ENCODE measurements at places on chromosomes 4 and X.
A peak's percentile ranks its signal among the peaks of the same experiment; 100 is the strongest.

DNA sequence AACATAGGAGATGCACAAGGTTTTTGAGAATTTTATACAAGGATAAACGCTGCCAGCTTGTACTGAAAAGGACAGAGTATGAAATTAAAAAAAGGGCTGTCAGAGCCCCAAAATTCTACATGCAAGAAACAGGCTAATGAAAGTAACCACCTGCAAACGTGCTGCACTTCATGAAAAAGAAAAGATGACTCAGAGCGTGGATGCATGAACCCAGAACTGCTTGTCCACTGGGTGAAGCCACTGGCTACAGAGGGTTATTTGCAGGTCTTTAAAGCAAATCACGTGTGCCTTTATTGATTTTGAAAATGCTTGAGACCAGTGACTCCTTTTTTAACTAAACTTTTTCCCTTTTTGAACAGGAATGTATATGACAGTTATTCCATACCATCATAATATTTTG is 25.3 kb upstream of the FRMD7 start:
- no peak for DNase-seq

GRCh38 chrX:70476934-70477733 is 32.5 kb downstream of the DLG3 start:
- DNase-seq: peak; percentile 56

DNA sequence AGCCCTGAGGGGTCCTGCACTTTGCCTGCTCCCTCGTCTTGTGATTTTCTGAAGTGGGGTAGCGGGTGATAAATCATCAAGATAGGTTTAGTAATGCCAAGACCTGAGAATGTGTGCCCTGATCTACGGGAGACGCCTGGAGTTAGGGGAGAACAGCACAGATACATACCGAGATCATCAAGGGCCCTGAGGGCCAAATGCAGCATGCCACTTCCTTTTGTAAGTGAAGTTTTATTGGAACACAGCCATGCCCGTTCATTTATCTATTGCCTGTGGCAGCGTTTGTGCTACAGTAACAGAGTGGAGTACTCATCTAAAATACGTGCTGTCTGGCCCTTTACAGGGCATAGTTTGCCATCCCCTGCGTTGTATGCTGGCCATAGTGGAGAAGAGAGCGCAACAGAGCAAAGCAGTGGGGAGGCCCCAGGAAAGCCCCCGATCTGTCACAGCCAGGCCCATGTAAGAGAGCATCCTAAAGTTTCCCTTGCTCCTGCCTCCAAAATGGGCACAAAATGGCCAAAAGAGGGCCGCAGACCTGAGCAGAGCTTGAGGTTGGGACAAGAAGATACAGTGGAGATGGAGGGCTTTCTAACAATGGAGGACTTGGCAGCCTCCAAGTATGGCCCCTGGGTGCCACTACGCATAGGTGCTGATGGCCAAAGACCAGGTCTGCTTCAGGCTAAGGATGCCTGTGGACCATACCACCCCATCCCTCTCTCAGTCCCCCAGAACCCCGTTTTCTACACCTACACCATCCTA is 167.0 kb downstream of the SMIM20 start:
- no peak for DNase-seq

- peak; percentile 38 for DNase-seq
These were observed 518 bp downstream of the ARMCX1 start for GRCh38 chrX:101550751-101551379.

GRCh38 chr4:48877827-48878535 is 28.6 kb downstream of the OCIAD2 start:
- DNase-seq: no peak

DNA sequence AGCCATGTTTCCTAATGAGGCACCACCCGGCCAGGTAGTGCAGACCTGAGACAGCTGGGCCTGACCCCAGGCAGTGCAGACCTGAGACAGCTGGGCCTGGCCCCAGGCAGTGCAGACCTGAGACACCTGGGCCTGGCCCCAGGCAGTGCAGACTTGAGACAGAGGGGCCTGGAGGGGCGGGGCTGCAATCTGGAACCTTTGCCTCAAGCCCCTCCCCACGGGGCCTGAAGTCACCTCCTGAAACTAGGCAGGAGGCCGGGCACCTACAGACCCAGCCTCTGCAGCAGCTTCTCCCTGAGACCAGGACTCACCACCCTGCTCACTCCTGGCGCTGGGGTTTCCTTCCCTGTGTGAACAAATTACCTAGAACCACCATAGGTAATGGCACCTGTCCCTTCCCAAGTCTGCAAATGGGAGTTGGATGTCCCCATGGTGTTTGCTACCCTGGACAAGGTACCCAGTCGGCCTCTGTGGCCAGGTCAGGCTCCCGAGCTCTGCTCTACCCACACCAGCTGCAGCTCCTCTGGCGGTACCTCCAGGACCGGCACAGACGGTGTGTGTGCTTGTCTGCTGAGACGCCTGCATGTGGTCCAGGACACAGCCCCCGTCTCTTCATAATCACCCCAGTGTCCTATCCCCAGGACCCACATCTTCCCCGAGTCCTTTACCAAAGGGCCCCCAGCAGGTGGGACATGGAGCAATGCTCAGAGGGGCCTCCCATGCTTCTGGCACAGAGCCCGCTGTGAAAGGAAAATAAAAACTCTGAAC is 53.1 kb upstream of the C4orf50 start:
- DNase-seq: no peak

DNA sequence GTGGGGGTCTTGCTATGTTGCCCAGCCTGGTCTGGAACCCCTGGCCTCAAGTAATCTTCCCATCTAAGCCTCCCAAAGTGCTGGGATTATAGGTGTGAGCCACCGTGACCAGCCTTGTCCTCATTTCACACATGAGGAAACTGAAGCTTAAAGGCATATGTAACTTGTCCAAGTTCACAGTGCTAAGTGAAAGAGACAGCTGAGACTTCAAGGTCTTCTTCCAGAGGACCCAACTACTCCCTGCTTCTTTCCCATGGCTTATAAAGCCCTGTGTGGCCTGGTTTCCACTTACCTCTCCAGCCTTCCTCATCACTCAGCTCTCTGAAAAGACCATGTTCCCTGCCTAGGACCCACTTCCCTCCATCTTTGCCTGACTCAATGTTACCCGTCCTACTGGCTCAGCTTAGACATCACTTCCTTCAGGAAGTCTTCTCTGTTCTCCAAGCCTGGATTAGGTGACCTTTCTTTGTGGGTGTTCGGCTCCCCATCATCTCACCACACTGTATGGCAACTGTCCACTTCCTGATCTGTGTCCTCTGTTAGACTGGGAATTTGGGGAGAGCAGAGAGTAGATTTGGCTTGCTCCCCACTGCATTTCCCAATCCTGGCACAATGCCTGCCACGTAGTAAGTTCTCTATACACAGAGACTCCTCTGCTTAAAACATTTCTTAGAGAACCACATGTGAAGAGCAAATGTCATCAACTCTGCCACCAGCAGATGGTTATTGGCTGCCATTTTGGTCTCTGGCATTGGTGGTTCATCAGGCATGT is 30.4 kb upstream of the LAMP2 start:
- DNase-seq: peak; percentile 28

GRCh38 chr4:100739426-100739825 is 221.6 kb upstream of the EMCN start:
- no peak for DNase-seq

- DNase-seq: no peak
These were observed 273.6 kb downstream of the FRMPD4 start for GRCh38 chrX:12411831-12412230.

DNA sequence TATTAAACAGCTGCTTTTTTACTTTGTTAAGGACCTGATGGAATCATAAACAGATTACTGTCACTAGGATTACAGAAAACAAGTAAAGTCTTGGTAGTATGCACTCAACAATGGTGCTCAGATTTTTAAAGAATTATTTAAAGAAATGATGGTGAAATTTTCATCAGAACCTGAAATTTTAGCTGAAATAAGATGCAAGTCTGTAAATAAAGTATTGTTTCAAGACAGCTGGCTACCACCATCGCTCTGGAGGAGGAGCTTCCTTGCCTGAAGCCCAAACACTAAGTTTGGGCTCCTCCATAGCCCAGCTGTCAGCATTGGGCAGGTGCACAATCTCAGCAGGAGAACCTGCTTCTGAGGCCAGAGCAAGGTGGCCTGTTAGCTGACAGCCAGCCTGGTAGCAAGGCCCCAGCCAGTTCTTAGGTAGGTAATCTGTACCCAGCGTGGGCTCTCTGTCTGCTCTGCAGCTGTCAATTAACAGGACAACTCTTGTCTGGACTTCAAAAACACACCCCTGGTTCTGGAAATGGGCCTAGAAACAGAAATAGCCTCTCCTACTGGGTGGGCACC is 4.6 kb downstream of the GAB1 start:
- no peak for DNase-seq

DNA sequence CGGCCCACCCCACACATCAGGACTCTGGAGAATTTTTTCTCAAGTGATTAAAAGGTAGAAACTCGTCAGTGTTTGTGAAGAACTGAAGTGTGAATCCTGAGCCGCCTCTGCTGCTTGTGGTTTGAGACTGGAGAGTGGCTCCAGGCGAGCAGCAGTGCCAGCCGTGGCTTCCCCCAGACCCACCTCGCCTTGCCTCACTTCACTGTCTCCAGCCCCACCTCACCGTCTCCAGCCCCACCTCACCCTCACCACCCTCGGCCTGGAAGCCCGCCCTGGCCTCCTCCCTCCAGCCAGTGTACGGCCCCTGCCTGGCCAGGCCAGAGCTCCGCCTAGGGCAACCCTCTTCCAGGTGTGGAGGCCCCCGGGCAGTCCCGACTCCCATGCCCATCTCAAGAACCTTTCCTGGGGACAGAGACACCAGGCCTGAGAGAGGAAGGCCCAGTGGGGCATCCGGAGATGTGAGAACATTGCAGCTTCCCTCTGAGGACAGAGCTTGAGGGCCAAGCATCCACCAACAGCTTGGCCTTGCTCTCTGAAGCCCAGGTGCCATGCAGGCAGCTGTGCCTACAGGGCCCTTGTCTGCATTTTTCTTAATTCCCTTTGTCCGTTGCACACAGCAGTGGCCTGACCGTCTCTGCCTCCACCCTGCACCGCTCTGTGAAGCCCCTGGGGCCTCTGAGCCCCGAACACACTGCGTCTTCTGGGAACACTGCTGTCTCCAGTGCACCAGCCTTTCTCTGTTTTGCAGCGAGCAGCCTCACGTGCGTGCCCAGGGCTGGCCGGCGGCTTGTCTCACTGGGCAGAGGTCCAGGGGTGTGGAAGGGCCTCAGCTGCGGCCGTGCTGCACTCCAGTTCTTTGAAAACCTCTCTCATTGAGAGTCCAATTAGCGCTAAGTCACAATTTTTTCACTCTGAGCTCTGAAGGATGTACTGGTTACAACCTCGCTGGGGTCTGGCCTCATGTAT is 13.8 kb downstream of the SH3BP2 start:
- DNase-seq: no peak

DNA sequence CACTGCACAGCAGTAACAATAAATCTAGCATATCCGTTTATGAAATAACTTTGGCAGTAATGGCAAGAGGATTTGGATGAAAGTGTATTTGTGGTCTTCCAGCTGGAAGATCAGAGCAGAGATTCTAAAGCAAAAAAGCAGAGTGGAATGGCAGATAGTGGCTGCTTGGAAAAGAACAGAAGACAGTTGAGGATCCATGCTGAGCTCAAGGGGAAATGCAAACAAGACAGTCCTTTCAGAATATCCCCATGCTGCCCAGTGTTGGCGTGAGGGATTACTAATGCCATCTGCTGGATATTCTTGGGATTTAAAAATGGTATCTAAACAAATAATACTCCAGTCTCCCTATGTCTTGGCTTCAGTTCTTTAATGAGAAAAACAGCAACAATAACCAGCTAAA is 629.1 kb upstream of the ATOH1 start:
- DNase-seq: peak; percentile 47

DNA sequence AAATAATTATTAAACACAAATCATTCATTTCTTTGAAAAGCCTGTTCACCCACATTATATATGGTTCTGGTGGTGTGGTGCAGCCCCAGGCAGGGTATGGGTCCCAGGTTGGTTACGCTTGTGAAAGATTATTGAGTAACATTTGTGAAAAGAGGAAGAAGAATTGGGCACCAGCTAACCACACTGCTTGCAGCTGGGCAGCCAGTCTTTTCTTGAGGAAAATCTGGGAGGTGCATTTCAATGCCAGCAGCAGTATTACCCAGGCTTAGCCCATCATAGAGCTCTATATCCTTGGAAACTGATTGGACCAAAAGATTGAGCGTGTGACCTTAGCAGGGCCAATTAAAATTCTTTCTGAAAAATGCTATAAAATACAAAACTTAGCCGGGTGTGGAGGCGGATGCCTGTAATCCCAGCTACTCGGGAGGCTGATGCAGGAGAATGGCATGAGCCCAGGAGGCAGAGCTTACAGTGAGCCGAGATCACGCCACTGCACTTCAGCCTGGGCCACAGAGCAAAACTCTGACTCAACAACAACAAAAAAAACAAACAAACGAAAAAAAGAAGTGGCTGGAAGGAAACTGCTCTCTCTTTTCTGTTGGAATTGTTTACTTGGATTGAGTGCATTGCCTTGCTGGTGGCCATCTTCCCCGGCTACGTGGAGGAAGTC is 9.7 kb upstream of the PLAC8 start:
- no peak for DNase-seq

DNA sequence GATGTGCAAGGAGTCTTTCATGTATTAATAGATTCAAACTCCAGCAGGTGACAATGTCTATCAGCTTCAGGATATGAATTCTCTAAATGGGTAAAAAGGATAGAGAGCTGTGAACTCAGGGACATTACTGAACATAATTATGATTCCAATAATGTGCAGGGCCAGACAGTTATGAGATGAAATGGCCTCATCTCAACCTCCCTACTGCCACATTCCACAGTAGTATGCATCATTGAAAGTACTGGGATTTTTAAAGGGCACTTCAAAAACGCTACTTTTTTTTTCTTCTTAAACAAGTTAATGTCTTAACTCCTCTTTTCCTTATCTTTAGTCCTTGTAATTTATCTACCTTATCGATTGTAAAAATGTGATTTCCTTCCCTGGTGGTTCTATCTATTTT is 202.0 kb downstream of the APBB2 start:
- peak; percentile 50 for DNase-seq

- peak; percentile 75 for DNase-seq
These were observed 433.4 kb downstream of the PDGFC start for GRCh38 chr4:156538210-156538609.

GRCh38 chr4:80694171-80694570 is 336.3 kb upstream of the BMP3 start:
- no peak for DNase-seq

- no peak for DNase-seq
These were observed 209.5 kb downstream of the HS6ST2 start for GRCh38 chrX:132748909-132749308.

DNA sequence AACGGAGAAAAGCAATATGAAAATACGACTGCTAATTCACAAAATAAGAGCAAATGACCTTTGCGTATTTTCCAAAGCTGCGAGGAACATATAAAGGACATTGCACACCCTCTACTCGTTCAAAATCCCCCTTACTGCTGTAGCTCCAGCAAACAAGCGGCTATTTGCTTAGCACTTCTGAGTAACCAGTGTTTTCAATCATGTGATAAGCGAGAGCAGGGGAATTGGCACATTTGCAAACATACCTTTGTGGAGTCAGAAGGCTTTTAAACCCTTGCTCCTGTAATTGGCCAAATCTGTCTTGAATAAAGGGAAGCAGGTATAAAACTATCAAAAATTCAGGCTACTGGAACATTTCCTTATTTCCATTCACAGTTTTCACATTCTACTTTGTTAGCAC is 610.2 kb downstream of the UBE2NL start:
- no peak for DNase-seq

All from fibroblast of upper back skin (primary cell).